Activated CD8-positive, alpha-beta memory T cell treated with anti-CD3 and anti-CD28 coated beads, Interleukin-2, amount 50 U/mL, for 48 hours (primary cell): ENCODE measurements at places on chromosomes 7 and 10.

DNA sequence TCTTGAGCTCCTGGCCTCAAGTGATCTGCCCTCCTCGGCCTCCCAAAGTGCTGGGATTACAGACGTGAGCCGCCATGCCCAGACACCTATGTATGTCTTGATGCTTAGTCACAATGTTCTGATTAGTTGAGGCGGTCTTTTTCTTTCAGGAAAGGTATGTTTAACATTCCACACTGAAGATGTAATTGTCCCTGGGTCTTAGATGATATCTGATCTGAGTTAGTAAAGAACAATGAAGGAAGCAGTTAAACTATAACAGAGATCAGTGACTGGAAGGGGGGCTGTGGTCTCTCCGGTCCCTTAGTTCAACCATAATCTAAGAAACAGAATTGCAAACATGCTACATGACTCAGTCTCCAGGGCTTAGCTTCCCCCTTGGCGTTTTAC, 31.5 kb upstream of the SH2D4B start:
- DNase-seq = no peak

- no peak for DNase-seq
Measured at GRCh38 chr10:95242581-95243317, 48.1 kb downstream of the PDLIM1 start.

DNA sequence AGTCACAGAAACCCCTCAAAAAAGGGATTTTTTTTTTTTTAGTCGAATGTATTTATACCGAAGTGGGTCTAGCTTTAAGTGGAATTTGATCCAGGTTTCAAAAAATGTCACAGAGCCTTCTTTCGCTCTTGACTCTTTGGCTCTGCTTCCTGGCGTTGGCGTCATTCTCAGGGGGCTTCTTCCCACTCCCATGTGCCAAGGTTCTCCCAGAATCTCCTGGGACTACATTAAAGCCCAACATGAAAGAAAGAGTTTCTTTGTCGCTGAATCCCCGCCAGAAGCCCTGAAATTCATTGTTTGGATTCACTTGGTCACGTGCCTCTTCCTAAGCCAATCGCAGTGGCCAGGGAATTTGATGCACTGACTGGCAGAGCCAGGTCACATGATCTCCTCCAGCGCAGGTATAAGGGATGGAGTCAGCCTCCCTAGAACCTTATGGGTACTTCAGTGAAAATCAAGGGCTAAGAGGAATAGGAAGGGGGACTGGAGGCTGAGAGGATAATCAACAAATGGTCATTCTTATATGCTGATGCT, 101.2 kb downstream of the RPS24 start:
- no peak for DNase-seq

- DNase-seq = no peak
Measured at GRCh38 chr10:9399275-9399983, 1344.9 kb downstream of the GATA3 start.

- no peak for DNase-seq
Measured at GRCh38 chr10:61841338-61841875, 60.1 kb upstream of the ARID5B start.

DNA sequence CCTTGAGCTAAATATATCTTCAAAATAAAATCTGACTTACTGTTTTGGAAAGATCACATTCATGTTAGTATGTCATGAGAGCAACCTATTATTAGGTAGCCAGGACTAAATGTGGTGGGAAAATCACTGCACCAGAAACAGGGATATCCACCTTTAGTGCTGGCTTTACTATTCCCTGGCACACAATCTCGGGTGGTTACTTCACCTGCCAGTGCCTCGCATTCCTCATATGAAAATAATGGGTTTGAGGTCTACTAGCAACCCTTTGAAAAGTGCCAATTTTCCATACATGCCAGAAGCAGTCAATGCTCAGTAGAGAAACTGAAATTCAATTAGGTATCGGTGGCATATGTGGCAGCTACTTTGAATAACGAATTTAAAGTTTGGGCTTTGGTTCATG, 36.8 kb downstream of the PTN start:
- no peak for DNase-seq

GRCh38 chr7:76426246-76426645, 1.5 kb downstream of the ZP3 start:
- no peak for DNase-seq

- no peak for DNase-seq
Measured at GRCh38 chr10:60491162-60491561, 101.5 kb upstream of the ANK3 start.

- no peak for DNase-seq
Measured at GRCh38 chr7:16068183-16068582, 353.2 kb downstream of the CRPPA start.

DNA sequence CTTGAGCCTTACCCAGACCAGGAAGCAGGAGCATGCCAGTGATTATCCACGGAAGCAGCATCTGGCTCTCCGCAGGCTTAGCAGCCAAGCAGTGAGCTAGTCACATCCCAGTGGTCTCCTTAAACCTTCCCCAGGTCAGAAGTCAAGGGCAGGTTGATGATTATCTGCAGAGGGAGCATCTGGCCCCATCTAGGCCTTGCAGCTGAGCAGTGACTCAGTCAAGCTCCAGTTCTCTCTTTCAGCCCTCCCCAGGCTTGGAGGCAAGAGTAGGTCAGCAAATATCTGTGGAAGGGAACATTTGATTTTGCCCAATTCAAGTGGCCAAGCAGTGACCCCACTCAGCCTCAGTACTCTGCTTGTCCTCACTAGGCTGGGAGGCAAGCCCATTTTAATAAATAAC, 61.6 kb downstream of the ANKRD7 start:
- no peak for DNase-seq

- DNase-seq = no peak
Measured at GRCh38 chr7:57412168-57412567, 37.8 kb upstream of the ZNF716 start.

DNA sequence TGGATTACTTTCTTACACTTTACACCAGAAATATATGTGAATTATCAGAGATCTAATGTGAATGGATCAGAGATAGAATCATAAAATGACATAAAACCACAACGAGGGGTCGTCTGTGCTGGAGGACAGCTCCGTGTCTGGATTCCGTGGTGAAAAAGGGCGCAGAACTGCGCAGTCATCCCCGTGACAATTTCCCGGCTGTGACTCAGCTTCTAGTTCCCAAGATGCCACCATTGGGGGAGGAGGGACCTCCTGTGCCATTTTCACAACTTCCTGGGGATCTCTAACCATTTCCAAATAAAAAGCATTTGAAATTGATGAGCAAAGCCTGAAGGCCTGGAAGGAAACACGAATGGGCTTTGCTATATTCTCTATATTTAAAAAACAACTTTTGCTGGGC, 72.1 kb downstream of the PDGFA start:
- DNase-seq = no peak

- no peak for DNase-seq
Measured at GRCh38 chr10:85741626-85742300, 624.8 kb downstream of the GRID1 start.

DNA sequence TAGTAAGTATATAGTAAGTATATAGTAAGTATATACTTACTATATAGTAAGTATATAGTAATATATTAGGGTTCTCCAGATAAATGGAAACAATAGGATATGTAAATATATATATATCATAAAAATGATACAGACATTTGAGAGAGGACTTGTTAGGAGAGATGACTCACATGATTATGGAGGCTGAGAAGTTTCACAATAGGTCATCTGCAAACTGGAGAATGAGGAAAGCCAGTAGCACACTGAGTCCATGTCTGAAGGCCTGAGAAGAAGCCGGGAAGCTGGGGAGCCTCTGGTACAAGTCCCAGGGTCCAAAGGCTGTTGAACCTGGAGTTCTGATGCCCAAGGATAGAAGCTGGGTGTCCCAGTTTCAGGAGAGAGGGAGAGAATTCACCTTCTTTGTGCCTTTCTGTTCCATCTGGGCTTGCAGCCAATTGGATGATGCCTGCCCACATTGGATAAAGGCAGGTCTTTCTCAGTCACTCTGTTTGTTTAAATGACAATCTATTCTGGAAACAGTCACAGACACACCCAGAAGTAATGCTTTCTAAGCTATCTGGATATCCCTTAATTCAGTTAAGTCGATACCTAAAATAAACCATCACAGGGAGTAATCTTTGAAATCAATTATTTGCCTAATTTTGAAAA, 205.5 kb upstream of the CDC14C start:
- no peak for DNase-seq

DNA sequence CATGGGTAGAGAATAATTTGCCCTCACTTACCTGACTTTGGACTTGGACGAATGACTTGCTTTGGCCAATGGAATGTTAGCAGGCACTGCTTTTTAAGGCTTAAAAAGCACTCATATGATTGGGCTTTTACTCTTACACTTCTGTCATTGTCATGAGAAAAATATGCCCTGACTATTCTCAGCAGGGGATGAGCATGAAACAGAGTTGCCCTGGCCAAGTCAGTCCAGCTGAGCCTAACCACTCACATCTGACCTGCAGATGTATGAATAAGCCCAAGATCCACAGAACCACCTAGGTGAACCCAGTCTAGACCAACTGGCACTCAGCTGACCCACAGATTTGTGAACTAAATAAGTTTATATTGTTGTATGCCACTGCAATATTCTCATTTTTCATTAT, 573.5 kb downstream of the TNS3 start:
- DNase-seq = no peak

- peak; percentile 49 for DNase-seq
Measured at GRCh38 chr7:13850185-13850752, 139.2 kb downstream of the ETV1 start.

DNA sequence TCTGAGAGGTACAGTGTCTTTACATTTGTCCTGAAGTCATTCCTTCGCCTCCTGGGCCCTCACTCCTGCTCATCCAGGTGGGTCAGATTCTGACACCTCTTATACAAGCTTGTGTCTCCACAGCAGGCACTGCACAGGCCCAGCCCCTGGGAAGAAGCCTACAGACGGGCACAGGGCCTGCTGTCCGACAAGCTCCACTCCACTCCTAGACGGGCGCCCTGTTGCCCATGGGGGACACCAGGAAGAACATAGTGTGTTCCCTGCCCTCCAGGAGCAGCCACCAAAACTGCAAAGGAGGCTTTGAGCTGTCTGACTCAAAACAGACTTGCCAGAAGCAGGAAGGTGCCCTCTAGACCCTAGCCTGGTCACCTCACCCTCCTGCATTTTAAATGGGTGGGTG, 45.6 kb upstream of the SLC29A3 start:
- no peak for DNase-seq

GRCh38 chr7:26667514-26668133, 196.8 kb downstream of the SKAP2 start:
- peak; percentile 52 for DNase-seq

- no peak for DNase-seq
Measured at GRCh38 chr7:70092314-70093204, 494.3 kb downstream of the AUTS2 start.

DNA sequence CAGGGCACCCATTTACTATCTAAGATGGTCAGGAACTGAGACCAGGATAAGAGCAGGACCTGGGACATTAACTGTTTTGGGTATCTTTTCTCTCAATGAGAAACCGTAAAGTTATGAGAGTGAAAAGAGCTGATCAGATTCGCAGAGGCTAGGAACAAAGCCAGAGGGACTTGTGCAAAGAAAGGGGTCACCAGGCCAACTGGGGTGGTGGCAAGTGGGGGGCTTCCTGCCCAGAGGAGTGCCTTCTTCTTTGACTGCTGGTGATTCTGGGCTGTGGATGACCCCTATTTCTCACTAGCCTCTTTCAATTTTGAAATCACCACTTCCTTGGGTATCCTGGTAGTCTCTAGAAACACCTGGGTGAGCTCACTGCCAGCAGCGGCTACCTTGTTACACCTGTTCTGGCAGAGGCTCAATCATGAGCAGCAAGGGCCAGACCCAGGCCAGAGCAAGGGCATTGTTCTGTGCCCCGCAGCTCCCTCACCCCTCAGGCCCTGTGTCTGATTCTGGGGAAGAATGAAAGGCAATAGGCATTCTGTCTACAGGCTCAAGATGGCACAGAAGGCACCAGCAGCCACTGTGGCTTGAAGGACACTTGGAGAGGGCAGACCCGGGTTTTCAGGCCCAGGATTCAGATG, 999 bp downstream of the SFTPD start:
- no peak for DNase-seq

DNA sequence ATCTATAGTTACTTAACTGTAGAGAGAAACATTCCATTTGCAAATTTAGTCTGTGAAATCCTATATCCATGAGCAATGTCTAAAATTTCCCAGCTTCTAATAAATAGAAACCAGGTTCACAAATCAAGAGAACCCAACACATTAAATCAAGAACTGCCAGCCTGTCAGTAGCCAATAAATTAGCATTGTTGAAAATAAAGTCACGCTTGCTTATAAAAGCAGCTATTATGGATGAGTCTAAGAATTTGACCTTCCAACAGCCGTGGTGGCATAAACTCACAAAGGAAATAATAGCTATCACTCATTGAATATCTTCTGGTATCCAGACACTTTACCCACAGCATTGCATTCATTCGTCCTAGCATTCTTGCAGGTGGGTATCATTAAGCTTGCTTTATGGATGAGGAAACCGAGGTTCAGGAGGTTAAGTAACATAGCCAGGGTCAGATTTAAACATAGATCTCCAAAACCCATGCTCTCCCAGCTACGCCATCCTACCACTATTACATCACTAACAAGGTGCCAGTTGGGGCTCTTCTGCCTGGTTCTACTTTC, 260.1 kb upstream of the YAE1 start:
- DNase-seq = no peak

- no peak for DNase-seq
Measured at GRCh38 chr7:119010635-119011034, 786.1 kb downstream of the ANKRD7 start.

- no peak for DNase-seq
Measured at GRCh38 chr7:130154501-130155317, 50.5 kb downstream of the TMEM209 start.

DNA sequence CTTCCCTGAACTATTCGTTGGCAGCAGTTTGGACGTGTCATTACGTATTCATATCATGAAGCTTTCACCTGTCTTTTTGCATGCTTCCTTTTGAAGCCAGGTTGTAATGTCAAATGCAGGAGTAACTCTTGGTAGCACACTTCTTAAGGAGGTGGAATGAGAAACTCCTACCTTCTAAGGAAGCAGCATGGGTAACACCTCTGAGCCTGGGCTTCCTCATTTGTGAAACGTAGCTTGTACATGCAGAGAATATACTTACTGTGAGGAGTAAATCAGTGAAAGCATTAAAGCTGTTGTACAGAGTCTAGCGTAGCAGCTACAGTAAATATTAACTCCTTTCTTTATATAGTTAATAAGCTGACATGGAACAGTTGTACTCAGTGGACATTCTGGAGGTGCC, 21.1 kb downstream of the CUL1 start:
- DNase-seq = no peak
